Fibroblast of skin of scalp (primary cell): ENCODE measurements at places on chromosomes 6 and 20.
A peak's percentile ranks its signal among the peaks of the same experiment; 100 is the strongest.

DNA sequence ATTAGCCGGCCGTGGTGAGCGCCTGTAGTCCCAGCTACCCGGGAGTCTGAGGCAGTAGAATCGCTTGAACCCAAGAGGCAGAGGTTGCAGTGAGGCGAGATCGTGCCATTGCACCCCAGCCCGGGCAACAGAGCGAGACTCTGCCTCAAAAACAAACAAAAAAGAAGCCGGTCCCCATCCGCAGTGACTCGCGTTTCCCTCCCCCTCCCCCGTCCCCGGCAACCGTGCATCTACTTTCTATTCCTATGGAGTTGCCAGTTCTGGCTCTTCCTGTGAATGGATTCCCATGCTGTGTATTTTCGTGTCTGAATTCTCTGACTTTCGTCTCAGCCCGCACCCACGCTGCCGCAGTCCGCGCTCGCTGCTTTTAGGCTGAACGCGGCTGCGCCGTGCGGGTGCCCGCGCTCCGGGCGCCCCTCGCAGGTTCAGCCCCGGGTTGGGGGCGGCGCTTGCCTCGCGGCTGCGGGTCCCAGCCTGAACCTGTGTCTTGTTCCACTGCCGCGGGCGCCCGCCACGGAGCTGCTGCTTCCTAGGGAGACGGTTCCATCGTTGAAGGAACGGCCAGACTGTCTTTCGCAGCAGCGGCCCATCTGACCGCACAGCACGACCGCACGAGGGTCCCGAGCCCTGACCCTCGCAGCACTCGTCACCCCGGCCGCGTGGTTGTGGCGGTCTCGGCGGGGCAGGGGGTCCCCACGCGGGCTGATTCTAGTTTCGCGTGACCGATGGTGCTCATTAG lies 1.1 kb upstream of the MRGBP start:
- peak; percentile 35 for DNase-seq

DNA sequence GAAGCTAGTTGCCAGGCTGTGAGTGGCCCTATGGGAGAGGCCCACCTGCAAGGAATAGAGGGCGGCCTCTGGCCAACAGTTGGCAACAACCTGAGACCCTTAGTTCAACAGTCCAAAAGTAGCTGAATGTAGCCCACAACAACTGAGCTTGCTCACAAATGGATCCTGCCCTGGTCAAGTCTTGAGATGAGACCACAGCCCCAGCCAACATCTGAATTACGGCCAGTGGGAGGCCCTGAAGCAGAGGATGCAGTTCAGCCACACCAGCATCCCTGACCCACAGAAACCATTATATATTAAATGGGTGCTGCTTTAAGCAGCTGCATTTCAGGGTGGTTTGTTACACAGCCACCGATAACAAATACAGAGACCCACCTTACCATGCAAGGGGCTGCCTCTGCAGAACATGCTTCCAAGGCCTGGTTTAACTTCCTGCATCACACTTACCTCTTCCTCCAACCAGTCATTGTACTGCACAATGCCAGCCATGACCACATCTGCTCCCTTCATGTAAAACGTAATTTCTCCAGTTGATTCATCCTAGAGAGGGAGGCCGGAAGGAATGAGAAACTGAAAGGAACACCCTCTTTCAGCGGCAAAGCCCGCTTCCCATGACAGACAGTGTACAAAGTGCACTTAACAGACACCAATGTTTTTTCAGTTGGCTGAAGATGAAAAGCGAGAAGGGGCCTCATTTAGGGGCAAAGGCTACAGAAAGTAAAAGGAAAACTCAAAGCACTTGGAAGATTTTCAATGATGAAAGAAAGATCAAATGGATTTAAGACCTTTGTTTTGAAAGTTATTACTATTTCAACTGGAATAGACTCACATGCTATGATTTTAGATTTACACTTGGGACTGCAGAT lies 86.2 kb upstream of the NFATC2 start:
- peak; percentile 49 for DNase-seq

GRCh38 chr6:111843347-111844147 lies 29.7 kb downstream of the FYN start:
- no peak for DNase-seq

DNA sequence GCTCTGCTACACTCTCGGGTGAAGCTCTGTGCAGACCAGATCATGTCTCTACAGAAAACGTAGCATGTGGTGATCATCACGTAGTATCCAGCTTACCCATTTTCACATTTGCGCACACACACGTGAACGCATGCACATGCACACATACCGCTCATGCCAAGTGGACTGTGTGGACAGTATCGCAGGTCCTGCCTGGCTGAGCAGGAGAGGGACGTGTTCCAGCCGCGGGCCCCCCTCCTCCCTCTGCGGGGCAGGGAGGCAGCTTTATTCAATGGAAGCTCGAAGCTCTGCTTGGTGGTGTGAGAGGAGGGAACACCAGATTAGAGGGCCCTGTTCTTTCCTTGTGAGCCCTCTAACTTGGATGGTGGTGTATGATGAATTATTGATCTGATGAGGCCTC lies 51.1 kb downstream of the CDH26 start:
- no peak for DNase-seq

DNA sequence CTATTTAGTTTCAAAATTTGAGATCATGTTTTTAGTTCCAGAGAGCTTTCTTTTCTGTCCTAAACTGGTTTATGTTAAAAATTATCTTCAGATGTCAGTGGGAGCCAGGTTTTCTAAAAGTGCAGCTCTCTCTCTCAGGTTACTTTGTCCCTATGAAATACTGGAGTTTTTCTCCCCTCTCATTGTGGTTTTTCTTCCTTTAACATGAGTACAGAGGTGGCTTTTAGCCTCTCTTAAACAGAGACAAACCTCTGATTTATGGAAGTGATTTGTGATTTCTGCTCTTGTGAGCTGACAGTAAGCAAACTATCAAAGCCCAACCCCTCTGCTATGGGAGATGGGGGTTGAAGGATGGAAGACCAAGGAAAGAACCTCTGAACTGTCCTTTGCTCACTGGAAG lies 85.7 kb downstream of the LIN28B start:
- no peak for DNase-seq

DNA sequence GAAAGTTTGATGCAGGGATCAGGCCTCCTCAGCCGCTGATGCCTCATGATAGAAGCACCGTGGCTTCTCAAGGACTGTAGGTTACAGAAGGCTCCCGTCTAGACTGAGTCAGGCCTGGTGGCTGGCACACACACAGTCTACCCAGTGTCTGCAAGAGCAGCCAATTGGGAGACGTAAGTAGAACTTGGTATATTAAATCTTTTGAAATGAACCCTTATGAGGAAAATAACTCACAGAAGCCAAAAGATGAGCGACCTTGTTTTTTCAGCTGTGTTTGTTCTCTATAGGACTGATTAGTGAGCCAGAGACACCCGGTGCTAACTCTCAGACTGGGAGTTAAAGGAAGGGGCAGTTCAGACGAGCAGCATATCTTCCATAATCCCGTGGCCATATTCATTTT lies 5.9 kb upstream of the PDE10A start:
- no peak for DNase-seq

- DNase-seq = no peak
Observed at GRCh38 chr20:54204063-54204462, 3.8 kb upstream of the PFDN4 start.

GRCh38 chr6:167130712-167131684 lies 8.1 kb downstream of the CCR6 start:
- no peak for DNase-seq

- peak; percentile 55 for DNase-seq
Observed at GRCh38 chr6:45480752-45481415, 103.2 kb upstream of the SUPT3H start.

GRCh38 chr6:105882121-105882803 lies 203.9 kb upstream of the PRDM1 start:
- peak; percentile 7 for DNase-seq

GRCh38 chr6:158066136-158066781 lies 84.6 kb downstream of the SYNJ2 start:
- DNase-seq = no peak

DNA sequence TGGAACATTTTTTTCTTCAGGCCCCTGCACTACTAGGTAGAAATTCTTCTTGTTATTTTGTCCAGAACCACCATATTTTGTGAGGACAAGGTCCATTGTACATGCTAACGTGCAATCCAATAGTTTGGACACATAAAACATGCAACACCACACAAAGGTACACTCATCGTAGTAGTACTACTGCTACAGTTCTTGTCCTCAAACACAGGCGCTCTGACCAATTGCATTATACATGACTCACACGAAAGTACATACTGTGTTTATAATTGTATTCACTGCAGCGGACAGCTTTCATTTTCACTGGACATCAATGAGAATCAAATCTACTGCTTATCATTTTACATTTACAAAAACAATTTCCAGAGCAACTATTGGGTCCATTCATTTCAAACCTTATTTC lies 15.3 kb upstream of the SMLR1 start:
- DNase-seq = no peak

GRCh38 chr6:151723152-151723551 lies 84.3 kb upstream of the ESR1 start:
- DNase-seq = no peak

- DNase-seq = no peak
Observed at GRCh38 chr20:5369629-5370028, 52.9 kb upstream of the PROKR2 start.
